ENCODE measurements at places on chromosomes 1 and 21.

DNA sequence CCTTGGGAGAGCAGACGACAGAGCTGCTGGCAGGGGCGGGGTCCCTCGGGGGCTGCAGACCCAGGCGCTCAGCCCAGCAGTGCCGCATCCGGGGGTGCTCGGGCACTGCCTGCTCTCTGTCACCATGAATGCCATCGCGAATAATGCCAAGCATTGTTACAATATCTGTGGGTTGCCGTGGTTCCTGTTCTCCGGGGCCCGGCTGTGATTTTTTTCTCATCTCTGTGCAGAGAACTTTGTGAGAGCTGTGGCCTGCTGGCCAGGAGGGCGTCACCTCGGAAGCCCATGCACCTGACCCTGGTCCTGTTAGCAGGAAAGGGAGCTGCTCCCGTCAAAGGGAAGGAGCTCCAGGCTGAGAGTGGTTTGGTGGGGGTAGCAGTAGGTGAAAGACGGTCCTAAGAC, 70.4 kb downstream of the PRDM16 start:
- no peak for DNase-seq

DNA sequence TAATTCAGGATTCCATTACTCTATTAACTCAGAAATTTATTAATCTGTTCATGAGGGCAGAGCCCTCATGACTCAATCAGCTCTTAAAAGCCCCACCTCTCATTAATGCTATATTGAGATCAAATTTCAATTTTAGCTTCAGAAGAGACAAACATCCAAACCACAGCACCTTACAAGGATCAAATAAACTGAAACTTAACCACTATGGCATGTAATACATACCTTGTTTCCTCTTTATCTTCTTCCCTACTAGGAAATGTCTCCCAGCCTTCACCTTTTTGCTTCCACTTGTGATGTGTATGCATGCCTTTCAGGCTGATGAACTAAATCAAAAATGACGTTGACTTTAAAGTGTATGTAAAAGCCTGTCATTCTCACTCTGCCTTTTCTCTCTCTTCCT, 2121.3 kb downstream of the NCAM2 start:
- no peak for DNase-seq

GRCh38 chr21:18602711-18603110, 199.1 kb upstream of the TMPRSS15 start:
- no peak for DNase-seq

- DNase-seq: no peak
Observed at GRCh38 chr21:19340303-19340702, 936.7 kb upstream of the TMPRSS15 start.

GRCh38 chr1:44239331-44239960, 26.2 kb downstream of the DMAP1 start:
- DNase-seq: no peak

DNA sequence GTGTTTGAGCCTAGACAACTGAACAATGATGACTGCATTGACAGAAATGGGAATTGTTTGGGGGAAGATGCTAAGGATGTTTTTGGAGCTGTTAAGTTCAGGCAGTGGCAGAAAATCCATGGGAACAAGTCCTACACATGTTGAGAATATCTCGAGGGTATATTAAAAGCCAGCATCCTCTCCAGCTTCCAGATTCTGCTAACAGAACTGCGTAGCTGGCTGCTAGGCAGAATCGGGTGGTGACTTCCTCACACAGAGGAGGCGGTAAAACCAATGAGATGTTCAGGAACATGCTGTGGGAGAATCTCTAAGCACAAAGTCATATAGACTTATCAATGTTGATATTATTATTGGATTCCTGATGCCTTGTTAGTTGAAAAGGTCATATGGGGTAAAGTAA, 14.8 kb downstream of the FAM163A start:
- no peak for DNase-seq

- DNase-seq: no peak
Observed at GRCh38 chr1:90717356-90717664, 208 bp upstream of the BARHL2 start.

GRCh38 chr1:116827607-116828105, 73.4 kb downstream of the CD2 start:
- no peak for DNase-seq

GRCh38 chr21:34933609-34934335, 115.3 kb downstream of the RUNX1 start:
- DNase-seq: no peak

DNA sequence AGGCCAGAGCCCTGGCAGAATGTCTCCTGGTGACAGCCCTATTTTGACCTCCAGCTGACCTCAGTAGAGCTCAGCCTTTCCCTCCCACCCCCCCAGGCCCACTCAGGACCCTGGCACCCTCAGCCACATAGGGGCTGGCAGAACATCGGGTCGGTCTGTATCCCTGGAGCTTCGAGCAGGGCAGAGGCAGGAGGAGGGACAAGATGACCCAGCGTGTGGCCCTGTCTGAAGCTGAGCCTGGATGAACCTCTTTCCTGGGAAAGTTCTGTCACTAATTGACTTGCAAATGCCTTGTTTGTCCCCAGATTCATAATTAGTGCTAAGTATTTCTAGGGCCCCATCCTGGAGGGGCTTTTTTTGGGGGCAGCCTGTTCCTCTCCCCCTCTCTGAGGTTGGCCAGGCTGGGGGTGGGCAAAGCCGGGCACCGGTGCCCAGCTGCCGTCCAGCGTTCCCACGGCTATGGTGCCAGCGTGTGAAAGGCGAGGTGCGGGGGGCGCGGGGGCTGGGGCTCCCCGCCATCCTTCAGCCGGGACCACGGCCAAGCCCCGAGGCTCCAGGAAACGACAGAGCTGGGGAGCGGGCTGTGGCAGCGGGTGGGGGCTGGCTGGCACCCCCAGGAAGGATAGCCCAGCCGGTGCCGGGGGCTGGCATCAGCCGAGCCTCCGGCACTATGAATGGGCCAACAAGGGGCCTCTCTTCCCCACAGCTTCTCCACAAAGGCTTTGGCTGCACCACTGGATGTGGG, 31.4 kb downstream of the RHBG start:
- DNase-seq: no peak

- DNase-seq: no peak
Observed at GRCh38 chr1:3923378-3924185, 23.5 kb upstream of the C1orf174 start.

DNA sequence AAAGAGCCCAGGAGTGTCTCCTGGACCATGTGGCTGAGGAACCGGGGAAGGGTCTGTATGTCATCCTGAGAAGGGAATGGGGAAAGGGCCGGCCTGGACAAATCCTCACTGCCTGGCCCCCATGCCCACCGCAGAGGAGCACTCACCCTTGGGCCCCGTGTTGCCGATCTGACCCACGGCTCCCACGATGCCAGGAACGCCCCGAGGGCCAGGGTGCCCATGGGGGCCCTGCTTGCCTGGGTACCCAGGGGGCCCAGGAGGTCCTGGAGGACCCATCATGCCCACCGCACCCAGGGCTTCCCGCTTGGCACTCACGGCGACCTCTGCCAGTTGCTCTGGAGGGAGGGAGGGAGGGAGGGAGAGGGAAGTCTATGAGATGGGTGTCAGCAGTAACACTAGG, 14.6 kb downstream of the COL9A2 start:
- DNase-seq: no peak

- DNase-seq: no peak
Observed at GRCh38 chr1:212113706-212114105, 78.2 kb downstream of the DTL start.

GRCh38 chr1:219412772-219413171, 200.1 kb downstream of the ZC3H11B start:
- DNase-seq: no peak

GRCh38 chr21:16071092-16071491, 341.3 kb downstream of the USP25 start:
- no peak for DNase-seq

- DNase-seq: no peak
Observed at GRCh38 chr1:86154571-86155050, 2.0 kb downstream of the COL24A1 start.

DNA sequence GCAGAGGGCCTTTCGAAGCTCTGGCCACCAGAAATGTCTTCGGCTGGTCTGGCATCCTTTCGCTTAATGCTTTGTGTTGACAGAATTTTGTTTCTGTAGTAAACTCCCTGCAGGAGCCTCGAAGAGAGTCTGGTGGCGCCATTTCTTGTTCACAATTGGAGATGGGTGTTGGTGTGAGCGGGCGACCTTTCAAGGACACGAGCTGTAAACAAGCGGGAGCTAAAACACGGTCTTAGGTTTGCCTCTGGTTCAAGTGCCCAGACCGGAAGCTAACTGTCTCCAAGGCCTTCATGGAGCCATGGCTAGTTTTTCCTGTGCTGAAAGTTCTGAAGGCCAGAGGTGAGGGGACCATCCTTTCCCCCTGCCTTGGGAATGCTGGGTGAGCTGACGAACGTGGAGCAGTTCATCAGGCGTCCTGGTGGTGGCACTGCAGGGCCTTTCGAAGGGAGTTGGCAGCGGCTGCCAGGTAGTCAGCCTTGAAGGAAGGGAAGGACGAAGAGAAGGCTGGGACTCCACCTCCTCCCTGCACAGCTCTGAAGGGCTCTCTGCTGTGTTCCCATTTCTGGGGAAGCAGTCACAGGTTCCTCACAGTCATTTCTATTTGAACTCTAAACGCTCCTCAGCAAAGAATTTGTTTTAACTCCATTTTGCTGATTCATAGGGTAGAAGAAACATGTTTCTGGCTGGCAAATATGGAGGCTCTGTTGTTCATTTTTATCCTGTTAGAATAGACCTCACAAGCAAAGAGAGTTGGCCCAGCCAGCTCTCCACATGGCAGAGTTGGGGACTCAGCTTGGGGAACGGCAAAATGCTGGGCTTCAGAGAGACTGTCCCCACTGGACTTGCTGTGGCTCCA, 35.2 kb downstream of the URB2 start:
- peak; percentile 71 for DNase-seq

GRCh38 chr1:213409971-213410370, 358.9 kb downstream of the RPS6KC1 start:
- DNase-seq: no peak

GRCh38 chr1:25674807-25675084, 58.2 kb downstream of the MAN1C1 start:
- DNase-seq: no peak

- no peak for DNase-seq
Observed at GRCh38 chr1:6271554-6271953, 10.7 kb upstream of the GPR153 start.

- no peak for DNase-seq
Observed at GRCh38 chr1:23103001-23103889, 65.4 kb downstream of the LUZP1 start.

DNA sequence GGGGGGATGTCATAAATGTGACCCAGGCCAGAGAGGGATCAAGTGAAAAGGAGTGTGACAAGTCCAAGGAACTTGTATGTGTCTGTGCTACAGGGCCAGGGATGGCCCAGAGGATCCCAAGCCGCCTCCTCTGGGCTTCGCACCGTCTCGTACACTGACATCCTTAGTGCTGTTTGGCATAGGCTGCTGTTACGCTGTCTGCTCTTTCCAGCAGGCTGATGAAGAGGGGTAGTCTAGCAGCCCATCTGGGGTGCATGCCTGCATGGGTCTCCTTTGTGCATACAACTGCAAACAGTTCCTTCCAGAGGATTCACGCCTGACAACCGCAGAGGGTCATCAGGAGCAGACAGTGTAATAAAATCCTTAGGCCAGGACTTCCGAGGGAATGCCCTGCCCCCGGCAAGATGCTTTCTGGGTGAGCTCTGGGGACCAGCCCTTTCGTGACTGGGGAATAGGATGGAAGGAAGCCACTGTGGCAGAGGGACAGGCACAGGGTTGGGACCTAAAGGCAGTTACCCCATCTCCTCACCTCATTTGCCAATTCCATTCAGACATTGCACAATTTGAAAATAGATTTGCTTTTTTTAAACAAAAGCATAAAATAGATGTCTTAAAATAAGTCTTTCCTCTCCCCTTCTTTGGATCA, 6.3 kb upstream of the GOLT1A start:
- no peak for DNase-seq

GRCh38 chr1:201793306-201793925, 35.5 kb upstream of the IPO9 start:
- DNase-seq: no peak

GRCh38 chr1:211935448-211935970, 99.8 kb downstream of the INTS7 start:
- no peak for DNase-seq

- DNase-seq: no peak
Observed at GRCh38 chr21:15567191-15567590, 162.6 kb upstream of the USP25 start.

DNA sequence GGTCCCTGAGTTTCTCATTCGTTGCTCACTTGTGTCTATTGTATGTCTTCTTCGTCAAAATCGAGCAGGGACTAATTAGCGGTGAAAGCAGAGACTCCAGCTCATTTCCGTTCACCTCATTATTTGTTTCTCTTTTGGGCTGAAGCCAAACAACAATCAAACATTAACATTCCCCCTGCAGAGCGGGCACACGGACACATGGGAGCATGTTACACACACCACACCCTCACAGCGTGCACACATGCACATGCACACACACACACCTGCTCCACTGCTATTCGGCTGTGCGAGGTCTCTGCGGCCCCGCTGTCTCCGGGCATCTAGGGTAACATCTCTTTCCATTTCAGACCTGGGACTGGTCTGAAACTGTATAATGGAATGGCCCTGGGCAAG, 58.5 kb upstream of the LRRC8D start:
- no peak for DNase-seq

GRCh38 chr1:225544263-225544662, 108.7 kb downstream of the ENAH start:
- no peak for DNase-seq

DNA sequence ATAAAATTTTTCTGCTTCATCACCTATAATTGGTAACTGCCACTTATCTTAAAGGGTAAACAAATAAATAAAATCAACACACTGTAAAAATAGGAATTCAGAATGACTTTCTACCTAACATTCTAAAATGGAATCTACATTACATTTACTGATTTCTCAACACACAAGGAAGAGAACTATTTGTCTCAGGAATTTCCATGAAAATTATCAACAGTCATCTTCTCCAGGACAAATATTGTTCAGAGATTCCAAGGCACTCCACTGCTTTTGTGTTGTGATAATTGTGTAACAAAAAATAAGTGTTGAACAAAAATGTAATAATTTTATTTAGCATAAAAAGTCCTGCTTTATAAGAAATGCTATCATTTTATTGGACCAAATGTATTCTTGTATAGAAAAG, 7.3 kb downstream of the ODF2L start:
- DNase-seq: no peak

GRCh38 chr1:188670837-188671236, 1806.8 kb downstream of the BRINP3 start:
- DNase-seq: no peak

GRCh38 chr1:41414716-41415306, 53.6 kb downstream of the FOXO6 start:
- no peak for DNase-seq

DNA sequence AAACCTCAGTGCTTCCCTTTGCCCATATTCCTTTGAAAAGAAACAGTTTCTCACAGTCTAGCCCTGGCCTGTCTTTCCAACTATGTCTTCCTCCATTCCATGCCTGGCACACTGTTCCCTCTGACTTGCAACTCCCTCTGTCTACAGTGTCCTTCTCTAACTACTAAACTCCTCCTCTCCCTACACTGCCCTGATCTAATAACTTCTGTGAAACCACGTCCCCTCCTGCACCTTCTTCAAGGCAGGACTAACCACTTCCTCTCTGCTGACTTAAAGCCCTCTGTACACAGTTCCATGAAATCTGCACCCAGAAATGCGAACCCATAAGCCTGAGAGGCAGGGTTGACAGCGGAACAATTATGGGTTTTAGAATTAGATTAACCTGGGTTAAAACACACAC, 62.2 kb upstream of the ATP1B1 start:
- DNase-seq: no peak

All from GOT3 (cell line).